ENCODE measurements at places on chromosomes 5 and 9. TPM values are rescaled to one million over a fixed set of nuclear protein-coding genes. Genes with fewer than 3 reads are reported as not detected.

GRCh38 chr5:127865273-127865672 lies 162.1 kb downstream of the CCDC192 start:
- no peak for DNase-seq

DNA sequence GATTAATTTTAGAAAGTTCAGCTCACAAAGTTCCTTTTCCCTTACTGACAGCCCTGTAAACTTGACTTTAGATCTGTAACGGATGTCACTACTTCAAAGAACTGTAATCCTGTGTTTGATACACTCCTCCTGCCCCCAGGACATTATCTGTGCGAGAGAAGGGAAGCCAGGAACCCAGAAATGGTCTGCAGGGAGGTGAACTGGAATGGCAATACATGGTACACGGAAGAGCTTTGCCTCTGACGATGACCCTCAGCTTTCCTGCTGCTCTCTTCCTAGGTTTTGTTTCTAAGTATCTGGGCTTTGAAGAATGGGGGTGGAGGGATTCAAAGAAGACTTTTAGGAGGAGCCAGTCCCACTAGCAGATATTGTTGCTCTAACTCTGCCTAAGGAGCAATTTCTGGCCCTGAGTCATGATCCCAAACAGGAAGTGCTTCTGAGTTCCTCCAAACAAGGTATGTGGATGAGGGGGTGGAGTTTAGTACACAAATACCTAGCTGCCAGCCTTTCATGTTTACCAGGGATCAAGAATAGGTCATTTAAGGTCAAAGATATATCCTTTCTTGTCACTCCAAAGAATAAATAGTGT lies 43.4 kb upstream of the TMC1 start:
- peak; percentile 85 for DNase-seq

DNA sequence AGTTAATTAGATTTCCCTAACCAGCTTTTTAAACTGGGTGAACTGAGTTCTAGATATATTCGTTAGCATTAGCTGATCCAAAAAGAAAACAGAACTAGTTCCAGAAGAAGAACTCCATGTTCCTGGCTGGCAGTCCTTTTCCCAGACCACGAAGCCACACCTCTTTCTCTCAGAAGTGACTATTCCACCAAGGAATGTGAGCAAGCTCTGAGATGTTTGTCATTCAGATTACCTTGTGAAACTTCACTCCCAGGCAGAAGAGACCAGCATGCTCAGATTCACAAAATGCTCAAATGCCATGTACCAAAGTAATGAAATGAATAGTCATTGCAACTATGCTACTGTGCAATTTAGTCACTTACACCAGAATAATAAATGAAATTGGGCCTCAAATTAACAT lies 4.4 kb upstream of the SSBP2 start:
- DNase-seq: peak; percentile 88

- no peak for DNase-seq
These were observed 258.1 kb downstream of the SYK start for GRCh38 chr9:91059713-91060112.

GRCh38 chr9:127319366-127320114 lies 55.0 kb downstream of the GARNL3 start:
- no peak for DNase-seq

DNA sequence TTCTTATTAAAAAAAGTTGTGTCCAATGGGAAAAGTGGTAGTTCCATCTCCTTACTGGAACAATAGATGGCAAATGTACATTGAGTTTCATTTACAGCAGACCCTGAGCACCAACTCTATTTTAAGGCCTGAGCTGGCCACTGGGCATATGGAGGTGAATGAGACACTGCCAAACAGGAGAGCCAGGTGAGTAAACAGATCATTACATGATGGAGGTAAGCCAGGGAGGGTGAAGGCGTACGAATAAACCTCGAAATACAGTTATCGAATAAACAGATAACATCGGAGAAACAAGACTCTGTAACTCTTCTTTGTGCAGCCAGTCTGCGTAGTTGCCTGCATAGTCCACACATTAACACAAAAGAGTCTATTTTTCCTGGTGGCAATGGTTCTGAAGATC lies 446.4 kb upstream of the KLF4 start:
- DNase-seq: no peak

- no peak for DNase-seq
These were observed 15.7 kb downstream of the PIP5K1B start for GRCh38 chr9:68720656-68721313.

DNA sequence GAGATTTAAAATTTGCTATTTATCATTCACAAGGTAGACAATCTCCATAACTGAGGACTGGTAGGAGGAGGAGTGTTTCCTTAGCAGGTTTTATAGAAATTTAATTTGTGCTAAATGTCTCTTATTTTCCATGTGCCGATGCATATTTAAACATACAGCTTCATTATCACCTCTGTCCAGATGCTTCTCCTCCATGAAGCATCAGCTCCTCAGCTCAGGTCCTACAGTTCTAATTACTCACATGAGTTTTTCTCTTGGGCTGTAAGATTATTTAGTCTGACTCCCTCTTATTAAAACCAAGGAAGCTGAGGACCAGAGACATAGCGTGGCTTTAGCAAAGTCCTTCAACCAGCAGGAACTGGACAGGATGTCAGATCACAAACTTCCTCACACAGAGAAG lies 300.2 kb upstream of the PANK3 start:
- DNase-seq: no peak

GRCh38 chr5:1501372-1502045 lies 22.3 kb downstream of the LPCAT1 start:
- no peak for DNase-seq

DNA sequence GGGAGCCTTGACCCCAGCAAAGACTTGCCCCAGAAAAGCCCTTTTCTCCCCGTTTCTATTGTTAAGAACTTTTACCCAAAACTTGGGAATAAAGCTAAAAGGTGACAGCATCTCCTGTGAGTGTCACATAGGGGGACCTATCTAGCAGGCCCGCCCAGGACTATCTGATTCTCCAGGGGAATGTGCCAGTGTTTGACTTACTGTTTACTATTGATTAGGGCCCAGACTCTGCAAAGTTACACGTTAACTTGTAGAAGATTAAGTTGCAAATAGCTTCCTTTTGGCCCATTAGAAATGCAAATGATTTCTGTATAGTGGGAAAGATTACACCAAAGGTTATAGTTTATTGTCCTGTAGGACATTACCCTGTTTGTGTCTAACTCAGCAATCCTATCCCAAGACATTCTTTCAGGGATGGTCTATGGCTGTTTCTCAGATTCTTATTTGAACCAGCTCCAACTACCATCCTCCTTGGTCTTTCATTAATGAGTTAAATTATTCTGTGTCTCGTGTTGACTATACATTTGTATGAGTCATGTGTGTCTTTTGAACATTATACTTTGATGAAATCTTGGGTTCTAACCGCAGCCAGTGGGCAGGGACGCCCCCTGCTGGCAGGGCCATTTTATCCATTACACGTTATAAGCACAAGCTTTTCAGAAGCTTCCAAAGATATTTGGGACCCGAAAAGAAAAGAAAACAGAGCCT lies 60.7 kb downstream of the HRH2 start:
- DNase-seq: no peak

- no peak for DNase-seq
These were observed 55.3 kb downstream of the TRPC7 start for GRCh38 chr5:136309932-136310598.

The OLFM1 gene
- total RNA-seq: 0.96 TPM

The CNTFR gene
- total RNA-seq: 1.1 TPM

The TIMD4 gene
- total RNA-seq: not detected

The MEF2C gene
- 4.8 TPM for total RNA-seq

The ZFP2 gene
- 2.9 TPM for total RNA-seq

The NEUROG1 gene
- total RNA-seq: 0.04 TPM

The HAVCR1 gene
- 0.29 TPM for total RNA-seq

The GPRIN1 gene
- total RNA-seq: 17.3 TPM

The ABCA1 gene
- 21.9 TPM for total RNA-seq

The RNF183 gene
- not detected for total RNA-seq

The SLC6A3 gene
- not detected for total RNA-seq
